HEK293T (cell line): ENCODE measurements at places on chromosomes 11 and 22.

- no peak for DNase-seq
These were observed 98.5 kb downstream of the TMEM135 start for GRCh38 chr11:87136236-87136635.

DNA sequence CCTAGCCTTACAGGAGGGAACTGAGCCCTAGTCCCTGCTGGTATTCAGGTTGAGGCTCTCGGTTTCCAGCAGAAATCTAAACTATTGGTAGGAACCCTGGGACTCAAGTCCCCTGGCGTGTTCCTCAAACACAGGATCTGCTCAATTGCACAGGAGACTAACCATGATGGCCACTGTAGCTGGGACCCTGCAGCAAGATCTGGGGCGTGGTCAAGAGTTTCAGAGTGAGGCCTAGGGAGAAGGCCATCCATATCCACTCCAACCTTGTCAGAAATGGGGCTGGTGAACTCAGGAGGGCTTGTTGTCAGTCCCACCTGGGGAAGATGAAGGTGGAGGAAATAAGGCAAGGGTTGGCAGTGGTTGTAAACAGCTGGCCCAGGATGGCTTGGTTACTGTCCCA lies 49.9 kb upstream of the PAX6 start:
- no peak for DNase-seq

DNA sequence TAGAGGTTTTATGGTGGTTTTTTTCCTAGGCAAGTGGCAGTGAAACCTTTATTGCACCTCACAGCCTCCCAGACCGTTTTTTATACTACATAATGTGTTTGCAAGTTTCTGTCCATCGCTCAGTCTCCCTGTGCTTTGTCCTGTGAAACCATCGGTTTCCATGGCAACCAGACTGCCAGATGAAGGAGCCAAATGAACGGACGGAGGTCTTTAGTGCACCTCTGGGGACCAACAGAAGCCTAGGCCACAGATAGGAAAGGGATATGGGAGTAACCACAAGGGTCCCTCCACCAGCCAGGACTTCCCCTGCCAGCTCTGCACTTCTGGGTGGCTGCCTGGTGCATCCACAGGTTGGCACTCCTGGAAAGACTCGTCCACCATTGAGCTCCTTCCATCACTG lies 165.0 kb downstream of the CHST1 start:
- DNase-seq, result no peak

- no peak for DNase-seq
These were observed 37.1 kb downstream of the RAB30 start for GRCh38 chr11:83034673-83035014.

GRCh38 chr22:20873214-20873613 lies 14.4 kb downstream of the SNAP29 start:
- no peak for DNase-seq

GRCh38 chr11:9448576-9449352 lies 12.0 kb upstream of the ZNF143 start:
- DNase-seq, result no peak

DNA sequence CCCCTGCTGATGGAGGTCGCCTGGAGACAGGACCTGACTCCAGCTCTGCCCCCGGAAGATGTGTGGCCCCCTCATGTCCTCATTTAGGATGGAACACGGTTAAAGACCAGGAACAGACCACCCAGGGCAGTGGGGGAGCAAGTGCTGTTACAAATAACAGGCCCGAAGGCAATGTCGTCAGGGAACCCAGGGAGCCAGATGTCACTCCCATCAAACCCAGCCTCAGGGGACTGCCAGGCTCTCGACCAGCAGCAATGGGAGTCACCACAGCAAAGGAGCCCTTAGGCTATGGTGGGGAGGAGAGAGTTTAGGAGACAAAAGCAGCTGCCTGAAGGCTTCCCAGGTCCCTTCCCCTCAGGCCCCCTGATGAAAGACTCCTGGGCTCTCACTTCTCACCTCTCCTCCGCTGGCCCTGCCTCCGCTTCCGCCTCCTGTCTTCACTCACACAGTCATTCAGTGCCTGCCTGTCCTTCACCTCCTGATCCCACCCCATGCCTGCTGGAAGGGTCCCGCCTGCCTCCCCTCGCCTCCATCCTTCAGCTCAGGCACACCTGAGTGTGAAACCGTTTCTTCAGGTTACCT lies 4.4 kb downstream of the RPS19BP1 start:
- DNase-seq, result no peak

DNA sequence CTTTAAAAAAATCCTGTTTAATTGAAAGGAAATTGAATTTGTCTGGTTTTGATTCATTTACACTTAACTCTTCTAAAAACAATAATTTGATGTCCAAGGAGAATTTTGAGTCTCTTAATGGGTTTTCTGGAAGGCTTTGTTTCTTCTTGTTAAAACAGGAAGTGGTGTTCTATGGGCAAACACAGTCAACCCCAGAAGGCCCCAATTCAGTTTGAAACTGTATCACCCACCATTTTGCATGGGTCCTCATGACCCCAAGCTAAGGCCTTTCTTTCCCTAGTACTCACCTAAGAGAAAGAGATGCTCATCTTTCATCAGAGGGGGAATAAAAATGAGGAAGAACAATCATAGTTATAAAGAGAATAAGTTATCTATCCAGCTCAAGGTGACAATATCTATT lies 10.6 kb downstream of the FLI1 start:
- DNase-seq, result no peak

DNA sequence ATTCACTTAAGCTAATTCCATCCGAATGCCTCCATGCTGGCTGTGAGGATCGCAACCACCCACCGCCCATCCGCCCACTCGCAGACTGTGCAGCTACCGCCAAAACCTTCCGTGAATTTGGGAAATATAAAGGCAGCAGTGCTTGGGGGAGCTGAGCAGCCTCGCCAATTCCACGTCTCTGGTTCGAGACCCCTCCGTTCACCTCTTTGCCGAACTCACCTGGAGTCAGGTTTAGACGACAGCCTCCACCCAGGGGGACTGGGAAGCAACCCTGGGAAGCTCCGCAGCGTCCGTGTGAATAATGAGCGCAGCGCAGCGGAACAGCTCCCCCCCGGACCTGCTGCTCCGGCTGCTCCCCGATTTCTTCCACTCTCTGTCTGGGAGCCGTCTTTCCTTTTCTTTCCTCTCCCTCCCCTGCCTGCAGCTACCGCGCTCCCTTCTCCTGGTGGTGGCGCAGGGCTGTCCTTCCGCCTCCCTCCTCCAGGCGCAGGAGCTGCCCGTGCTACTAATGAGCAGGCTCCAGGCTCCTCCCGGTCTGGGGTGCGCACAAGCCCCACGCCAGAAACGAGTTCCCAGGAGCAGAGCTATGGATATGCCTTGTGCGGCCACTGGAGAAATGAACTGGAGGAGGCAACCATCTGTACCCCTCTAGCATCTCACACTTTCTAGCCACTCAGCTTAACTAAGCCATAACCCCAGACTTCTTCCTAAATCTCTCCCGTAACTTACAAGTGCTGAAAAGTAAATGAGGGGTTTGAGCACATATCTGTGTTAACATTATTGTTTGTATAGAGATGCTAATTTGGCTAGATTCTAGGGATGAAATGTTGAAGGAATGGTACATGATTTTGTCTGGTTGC lies 107.3 kb downstream of the XKR3 start:
- DNase-seq, result peak; percentile 10

- no peak for DNase-seq
These were observed 52.2 kb downstream of the CYB5R2 start for GRCh38 chr11:7621090-7621489.

GRCh38 chr11:99063331-99063730 lies 42.6 kb downstream of the CNTN5 start:
- no peak for DNase-seq

GRCh38 chr22:40218723-40219294 lies 41.1 kb downstream of the TNRC6B start:
- DNase-seq, result no peak

DNA sequence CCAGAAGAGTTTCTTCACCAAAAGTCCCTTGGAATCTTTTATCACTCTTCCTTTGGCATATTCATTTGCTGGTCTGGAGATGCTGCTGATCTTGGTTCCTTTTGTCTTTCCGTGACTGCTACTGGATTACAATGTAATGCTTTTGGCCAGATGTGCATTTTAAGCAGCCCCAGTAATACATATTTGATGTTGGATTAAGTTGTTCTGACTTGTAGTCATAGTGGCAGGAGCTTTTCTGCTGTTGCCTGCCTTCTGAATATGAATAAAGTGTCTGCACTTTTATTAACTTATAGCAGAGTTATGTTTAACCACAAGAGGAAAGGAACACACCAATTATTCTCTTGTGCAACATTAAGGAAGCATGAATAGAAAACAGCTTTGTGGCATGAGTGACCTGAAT lies 360.0 kb upstream of the DDI1 start:
- DNase-seq, result no peak

- no peak for DNase-seq
These were observed 280.4 kb upstream of the CNTN5 start for GRCh38 chr11:98740321-98740720.

DNA sequence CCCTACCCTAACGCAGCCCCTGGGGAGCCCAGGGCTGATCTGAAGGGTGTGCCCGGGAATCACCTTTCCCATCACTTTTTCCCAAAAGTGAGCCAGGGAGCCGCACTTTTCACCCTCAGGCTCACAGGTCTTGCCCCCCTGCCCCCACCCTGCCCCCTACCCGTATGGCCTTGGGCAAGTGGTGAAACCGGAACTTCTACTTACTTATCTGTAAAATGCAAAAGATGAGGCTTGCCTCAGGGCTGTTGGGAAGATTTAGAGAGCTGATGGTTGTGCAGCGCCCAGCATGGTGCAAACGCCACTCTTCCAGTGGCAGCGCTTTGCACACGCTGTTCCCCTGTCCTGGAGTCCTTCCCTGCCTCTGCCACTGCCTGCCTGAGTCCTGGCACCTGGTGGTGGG lies 8.0 kb downstream of the SYT12 start:
- no peak for DNase-seq

- no peak for DNase-seq
These were observed 53.8 kb downstream of the WNT7B start for GRCh38 chr22:45923212-45923611.

DNA sequence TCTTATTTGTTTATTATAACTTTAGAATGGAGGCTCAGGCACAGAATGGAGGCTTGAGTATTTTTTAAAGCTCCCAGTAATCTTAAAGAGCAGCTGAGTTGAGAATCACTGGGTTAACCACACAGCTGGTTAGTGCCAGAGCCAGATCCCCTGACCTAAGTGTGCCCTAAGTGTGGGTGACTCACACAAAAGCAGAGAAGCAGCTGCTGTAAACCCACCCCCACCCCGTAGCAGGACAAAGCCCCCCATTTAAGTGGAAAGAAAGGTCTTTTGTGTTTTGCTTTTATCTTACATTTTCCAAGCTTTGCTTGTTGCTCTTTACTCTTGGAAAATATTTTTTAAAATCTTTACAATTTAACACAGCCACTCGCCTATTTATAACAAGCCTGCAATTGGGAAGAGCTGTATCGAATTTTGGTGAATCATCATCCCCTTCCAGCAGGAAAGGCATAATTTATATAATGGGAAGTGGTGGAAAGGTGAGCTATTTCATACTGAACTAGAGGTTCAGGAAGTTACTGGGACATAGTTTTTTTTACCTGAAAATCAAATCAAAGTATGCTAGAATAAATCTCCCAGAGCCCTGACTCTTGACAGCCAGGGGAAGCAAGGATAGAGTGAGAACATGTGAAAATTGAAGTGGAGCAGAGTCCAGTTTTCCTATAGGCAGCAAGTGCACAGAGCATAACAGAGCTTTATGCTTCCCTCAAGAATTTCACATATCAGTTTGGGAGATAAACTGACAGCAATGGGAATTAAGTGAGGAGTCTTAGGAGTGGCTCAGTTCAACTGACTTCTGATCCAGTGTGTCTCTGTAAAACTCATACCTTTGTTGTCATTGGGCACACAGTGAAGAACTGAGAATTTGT lies 405.7 kb downstream of the AASDHPPT start:
- no peak for DNase-seq

DNA sequence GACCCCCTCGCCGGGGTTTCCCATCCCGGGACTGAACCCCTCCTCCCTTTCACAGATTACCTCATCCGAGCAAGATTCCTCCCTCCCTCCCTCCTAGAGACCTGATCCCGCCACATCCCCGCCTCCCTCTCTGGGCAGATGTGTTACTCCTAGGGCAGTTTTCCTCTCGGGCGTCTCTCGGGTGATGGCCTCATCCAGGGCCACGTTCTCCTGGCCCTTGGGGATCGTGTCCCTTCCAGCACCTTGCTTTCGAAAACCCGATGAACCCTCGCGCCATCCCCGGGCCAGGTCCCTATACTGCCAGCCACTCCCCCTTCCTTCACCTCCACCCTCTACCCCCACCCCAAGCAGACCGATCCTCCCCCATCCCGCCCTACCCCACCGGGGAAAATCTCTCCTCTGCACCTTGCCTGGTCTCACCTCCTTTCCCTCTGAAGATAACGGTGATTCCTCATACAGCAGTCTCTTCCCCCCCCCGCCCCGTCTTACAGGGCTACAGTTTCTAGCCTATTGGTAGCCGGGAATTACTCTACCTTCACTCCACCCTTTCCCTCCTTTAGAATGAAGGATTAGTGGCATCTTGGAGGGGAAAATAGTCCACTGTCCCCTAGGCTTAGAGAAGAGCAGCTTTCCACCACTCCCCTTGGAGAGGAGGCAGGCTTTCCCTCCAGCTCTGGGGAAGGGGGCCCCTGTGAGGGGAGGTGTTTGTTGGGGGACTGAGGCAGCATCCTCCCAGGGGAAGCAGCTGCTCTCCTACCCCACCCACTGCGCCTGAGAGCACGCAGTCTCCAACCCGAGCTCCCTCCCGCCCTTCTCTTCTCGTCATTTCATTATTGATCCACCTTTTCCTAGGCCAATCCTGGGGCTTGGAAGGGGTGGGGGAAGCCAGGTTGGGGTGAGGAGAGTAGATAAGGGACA lies 1.2 kb downstream of the KMT2A start:
- DNase-seq, result peak; percentile 60
